A673 (cell line): ENCODE measurements at places on chromosomes 16 and 17.

DNA sequence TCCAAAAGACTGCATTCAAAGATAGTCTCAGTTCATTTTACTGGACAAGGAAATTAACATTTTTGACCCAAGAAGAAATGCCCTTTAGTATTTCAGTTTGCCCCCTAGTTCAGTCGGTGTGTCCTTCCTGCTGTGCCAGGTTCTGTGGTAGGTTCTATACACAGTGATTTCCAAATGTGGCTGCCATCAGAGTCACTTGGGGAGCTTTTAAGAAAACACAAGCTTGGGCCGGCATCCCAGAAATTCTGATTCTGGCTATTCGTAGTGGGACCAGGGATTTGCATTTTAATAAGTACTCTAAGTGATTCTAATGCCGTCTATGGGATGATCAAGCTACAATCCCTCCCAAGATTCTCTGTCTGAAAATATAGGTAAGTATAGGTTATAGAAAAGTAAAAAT is 10.2 kb downstream of the RSPRY1 start:
- DNase-seq, result no peak

- no peak for DNase-seq
Measured at GRCh38 chr16:81905277-81905676, 106.0 kb downstream of the SDR42E1 start.

GRCh38 chr16:68309799-68310198 is 947 bp downstream of the SLC7A6OS start:
- no peak for DNase-seq

DNA sequence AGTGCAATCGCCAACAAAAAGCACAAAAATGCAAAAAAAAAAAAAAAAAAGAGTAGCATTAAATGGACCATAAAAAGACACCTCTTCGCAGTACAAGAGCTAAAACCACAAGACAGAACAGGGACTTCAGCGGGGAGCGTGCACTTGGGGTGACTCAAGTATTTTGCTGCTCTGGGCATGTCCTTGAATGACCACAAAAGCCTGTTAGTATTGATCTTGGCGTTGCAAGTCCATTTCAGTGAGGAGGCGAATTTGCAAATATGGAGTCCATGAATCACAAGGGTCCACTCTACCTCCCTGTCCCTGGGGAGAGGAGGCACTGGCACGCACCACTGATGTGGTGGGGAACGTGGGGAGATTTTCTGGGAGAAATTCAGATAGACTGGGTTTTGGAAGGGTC is 78.9 kb downstream of the CNGB1 start:
- DNase-seq, result no peak

GRCh38 chr17:30952638-30953393 is 18.0 kb upstream of the RNF135 start:
- no peak for DNase-seq

GRCh38 chr17:13352747-13353415 is 248.8 kb downstream of the HS3ST3A1 start:
- no peak for DNase-seq

DNA sequence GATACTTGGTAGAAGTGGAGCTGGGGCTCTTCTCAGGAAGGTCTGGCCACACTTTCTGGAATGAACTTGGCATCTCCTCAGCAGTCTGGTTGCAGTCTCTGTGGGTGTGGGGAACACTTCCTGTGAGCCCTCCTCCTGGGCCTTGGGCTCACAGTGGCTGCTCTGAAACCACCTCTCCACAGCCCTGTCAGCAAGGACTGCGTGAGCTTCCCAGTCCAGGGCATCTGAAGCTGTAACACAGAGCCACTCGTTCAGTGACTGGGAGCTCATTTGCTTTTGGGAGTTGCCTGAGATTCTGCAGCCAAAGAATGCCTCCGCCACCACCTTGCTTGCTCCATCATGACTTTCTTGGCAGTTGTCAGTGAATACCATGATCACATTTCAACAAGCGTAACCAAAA is 60.0 kb downstream of the CLEC16A start:
- no peak for DNase-seq

DNA sequence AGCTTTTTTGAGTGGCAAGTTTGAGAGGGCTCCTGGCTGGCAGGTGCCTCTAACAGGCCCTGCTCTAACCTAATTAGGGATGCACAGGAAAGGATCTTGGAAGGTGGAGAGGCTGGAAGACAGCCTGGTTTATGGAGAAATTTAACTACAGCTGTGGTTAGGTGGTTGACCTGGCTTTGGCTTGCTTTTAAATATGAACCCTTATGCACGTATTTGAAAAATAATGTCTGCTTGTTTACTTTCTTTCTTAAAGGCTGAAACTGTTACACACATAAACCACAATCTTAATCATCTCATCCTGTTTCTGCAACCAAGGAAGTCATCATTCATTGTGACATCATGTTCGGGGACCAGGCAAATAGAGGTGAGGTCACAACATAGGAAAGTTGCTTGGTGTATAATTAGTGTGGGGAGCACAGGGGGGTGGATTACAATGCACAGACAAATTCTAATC is 23.1 kb upstream of the DHRS13 start:
- no peak for DNase-seq

DNA sequence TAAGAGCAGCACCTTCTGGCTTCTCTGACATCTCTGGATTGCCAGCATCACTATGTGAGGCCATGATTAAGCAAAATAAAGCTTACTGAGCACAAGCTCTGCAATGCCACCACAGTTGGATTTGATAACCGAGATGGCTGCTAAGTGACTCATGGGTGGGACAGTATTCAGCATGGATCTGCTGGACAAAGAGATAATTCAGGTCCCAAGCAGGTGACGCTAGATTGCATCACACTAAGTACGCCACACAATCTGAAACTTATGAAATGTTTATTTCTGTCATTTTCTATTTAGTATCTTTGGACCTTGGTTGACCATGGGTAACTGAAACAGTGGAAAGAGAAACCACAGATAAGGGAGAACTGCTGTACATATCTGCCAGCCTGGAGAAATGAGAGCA is 27.4 kb downstream of the CDRT15 start:
- no peak for DNase-seq

- DNase-seq, result no peak
Measured at GRCh38 chr16:10647721-10648296, 46.9 kb downstream of the TEKT5 start.

DNA sequence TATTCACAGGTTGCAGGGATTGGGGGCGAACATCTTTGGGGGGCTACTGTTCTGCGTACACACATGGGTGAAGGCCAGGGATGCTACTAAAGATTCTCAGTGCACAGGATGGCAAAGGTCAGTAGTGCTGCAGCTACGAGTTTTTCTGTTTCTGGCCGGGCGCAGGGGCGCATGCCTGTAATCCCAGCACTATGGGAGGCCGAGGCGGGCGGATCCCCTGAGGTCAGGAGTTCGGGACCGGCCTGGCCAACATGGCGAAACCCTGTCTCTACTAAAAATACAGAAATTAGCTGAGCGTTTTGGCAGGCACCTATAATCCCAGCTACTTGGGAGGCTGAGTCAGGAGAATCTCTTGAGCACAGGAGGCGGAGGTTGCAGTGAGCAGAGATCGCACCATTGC is 3.9 kb upstream of the ZNF598 start:
- no peak for DNase-seq

GRCh38 chr17:74530831-74531150 is 484 bp downstream of the CD300LB start:
- DNase-seq, result no peak

DNA sequence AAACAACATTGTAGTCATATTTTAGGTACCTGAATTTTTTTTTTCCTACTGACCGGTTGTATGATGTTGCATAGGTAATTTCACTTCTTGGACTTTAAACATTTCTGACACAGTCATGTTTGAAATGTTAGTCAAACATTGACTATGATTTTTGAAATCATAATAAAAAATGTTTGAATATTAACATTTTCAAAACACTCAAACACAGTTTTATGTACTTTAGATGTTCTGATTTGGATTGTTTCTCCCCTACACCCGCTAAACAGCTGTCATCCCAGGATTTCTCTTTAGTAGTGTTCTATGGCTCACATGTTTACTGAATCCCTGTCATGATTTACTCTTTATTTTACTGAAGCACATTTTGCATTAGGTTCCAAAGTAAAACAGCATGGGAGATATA is 102.9 kb upstream of the NPEPPS start:
- no peak for DNase-seq

DNA sequence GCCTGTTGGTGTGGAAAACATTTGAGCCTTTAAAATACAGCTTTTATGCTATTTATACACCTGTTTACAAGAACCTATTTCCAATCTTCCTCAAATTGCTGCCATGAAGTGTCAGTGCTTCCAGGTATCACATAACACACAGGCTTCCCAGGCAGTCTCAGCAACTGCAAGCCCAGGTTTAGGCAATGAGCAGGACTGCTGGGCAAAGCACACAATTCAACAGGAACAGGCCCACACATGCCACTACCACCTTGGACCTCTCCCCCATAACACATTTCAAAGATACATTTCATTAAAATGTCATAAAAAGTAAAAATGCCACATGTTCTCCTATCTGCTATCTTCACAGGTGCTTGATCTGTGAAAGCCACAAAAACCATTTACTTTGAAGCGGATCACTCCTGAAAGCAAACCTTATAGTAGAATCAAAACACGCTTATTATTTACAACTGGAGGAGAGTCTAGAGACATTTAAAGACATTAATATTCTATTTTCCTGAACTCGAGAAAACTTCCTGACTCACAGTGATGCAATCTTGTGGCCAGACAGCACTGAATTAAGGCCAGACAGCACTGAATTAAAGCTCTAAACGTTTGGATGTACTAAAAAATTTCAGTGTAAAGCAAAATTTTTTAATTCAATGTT is 31.5 kb downstream of the ANKFY1 start:
- no peak for DNase-seq

DNA sequence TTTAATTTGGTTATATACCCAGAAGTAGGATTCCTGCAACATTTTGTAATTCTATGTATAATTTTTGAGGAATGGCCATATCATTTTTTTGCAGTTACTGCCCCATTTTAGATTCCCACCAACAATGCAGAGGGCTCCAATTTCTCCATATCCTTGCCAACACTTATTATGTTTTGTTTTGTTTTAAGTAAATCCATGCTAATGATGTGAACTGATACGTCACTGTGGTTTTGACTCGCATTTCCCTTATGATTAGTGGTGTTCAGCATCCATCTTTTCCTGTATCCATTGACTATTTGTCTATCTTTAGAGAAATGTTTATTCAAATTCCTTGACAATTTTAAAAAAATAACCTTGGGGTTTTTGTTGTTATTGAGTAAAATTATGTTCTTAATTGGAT is 826.4 kb downstream of the CDH11 start:
- DNase-seq, result no peak
